HFFc6 (cell line): ENCODE measurements at places on chromosomes 7 and 10.
A peak's percentile ranks its signal among the peaks of the same experiment; 100 is the strongest.

GRCh38 chr10:17536221-17536620, 81.0 kb downstream of the HACD1 start:
- DNase-seq, result no peak

DNA sequence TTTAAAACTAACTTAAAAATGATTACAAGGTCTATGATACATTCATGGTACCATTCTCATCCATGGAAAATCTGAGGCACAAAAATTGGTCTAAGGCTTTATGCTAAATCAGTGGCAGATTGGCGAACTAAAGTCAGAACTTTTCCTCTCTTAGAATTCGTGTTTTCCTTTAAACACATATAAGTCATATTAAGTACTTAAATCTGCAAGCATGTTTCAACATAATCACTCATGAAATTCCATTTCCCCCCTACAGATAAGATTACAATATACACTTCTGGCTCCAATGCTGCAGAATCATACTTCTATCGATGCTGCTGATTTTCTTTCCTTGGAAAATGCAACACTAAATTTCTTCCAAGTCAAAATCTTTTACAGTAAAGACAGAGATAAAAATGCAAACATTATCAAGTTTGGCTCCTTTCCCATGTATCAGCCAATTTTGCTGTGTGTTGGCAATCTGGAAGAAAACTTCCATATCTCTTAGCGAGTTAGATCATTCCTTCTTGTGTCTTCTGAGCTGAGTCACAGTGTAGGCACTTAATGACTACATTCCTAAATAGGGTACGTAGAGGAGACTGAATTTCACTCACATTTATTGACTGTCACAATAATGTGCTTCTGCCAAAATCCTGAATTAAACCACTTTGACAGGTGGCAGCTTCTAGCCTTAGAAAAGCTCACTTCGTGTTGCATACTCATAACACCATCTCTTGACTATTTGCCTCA, 76.4 kb upstream of the LRRC17 start:
- peak; percentile 84 for DNase-seq

- peak; percentile 33 for DNase-seq
Observed at GRCh38 chr7:5646846-5647245, 134.6 kb downstream of the RNF216 start.

DNA sequence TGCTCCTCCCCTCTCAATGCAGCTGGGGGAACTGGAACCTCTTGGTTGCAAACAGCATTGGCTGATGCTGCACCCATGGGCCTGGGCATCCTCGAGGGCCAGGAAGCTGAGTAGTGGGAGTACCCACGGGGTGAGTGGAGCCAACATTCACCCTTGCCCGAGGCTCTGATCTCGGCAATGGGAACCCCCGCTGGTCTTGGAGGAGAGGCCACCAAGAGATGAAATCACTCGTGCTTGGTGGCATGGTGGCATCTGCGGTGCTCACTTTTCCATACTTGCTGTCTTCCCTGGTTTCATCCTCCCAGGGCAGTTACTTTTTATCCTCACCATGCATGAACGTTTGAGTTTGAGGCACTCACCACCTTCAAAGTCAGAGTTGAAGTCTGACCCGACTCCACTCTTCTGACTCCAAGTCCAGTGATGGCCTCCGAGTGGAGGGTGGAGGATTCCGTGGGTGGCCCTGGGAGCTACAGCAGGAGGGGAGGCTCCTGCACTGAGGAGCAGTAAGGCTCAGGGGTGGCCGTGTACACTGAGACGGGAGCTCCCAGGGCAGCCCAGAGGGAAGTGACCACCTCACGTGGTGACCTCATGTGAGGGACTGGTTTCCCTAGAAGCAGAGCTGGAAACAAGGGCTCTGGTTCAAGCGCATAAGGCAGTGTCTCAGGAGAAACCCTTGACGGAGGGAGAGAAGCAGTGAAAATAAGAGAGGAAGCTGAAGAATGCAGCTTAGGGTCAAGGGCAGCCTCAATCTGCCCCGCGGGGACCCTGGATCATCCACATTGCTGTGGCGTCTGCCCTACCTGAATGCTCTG, 349.1 kb downstream of the TCERG1L start:
- DNase-seq, result no peak

- DNase-seq, result no peak
Observed at GRCh38 chr10:34520084-34520483, 295.0 kb downstream of the PARD3 start.
